ENCODE measurements at places on chromosomes 12 and 14.

GRCh38 chr12:121443193-121443870 lies 43.4 kb downstream of the RNF34 start:
- peak; percentile 40 for DNase-seq

- DNase-seq = no peak
Observed at GRCh38 chr14:51576117-51576430, 75.6 kb upstream of the FRMD6 start.

DNA sequence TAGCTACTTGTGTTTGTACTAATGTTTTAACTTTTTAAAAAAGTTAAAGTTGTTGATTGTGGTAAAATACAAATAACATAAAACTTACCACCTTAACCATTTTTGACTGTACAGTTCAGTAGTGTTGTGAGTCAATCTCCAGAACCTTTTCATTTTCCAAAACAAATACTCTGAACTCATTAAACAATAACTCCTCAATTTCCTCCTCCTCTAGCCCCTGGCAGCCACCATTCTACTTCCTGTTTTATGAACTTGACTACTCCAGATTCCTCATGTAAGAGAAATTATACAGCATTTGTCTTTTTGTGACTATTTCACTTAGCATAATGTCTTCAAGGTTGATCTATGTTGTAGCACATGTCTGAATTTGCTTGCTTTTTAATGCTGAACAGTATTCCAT lies 299.1 kb upstream of the AMIGO2 start:
- no peak for DNase-seq

- DNase-seq = no peak
Observed at GRCh38 chr14:95918466-95918865, 41.8 kb downstream of the TUNAR start.

GRCh38 chr12:84572196-84572595 lies 340.4 kb downstream of the SLC6A15 start:
- DNase-seq = no peak

DNA sequence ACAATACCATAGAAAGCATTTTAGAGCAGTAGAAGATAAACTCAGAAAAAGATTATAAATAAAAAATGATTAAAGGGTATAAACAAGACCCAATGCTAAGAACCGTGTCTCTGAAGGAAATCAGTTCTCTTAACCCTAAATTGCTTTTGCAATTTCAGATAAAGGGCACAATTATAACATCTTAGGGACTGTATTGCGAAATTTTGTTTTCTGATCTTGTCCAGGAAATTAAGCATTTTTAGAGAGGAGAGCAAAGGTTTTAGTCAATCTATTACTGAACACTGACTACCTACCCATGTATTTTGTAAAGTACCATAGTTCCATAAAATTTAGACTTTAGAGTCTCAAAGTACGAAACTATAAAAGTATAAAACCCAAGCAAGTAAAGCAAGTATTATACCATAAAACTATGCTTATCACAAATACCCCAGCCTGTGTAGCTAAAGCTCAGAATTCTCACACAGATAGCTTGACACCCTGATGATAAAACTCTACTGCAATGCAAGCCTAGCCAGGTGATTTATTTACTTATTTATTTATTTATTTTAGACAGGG lies 6.8 kb upstream of the CHPT1 start:
- DNase-seq = no peak

GRCh38 chr14:94638339-94638738 lies 26.1 kb downstream of the SERPINA3 start:
- DNase-seq = no peak

DNA sequence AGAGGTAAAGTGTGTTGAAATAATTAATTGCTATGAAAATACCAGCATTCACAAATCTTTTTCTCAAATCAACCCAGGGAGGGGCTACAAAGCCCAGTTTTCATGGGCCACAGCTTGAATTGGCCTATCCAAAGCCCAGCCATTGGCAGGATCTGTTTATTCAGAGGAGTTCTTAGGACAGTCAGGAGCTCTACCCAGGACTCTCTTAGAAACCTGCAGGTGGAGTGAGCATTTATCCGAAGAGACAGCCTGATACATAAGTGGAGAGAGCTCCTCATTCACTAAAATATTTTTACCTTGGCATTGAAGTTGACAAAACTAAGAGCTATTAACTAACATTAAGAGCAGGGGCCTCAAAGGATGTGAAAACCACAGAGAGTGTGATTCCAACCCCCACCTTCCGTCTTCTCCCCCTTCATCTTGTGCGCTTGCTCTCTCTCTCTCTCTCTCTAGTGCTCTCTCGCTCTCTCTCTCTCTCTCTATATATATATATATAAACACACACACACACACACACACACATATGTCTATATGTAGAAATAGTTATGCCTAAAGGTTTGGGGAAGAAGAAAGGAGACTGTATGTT lies 315.5 kb downstream of the SNAPC1 start:
- DNase-seq = no peak

DNA sequence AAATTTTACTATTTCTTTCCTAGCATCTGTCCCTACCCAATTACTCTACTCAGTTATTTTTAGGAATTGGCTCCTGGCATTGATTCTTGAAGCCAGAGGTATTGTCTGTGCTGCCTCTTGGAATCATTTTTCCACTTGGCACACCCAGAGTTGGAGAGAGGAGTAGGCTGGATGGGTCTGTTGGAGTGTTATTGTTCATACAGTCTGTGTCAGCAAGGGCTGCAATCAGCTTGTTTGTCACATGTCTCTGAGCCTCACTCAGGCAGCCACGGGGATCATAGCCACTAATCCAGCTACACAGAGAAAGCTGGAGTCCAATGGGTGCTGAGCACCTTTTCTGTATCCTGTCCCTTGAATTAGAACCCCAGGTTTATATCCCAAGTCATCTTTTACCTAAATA lies 176.0 kb upstream of the DYRK2 start:
- DNase-seq = no peak

GRCh38 chr12:89709995-89710872 lies 1.6 kb upstream of the ATP2B1 start:
- DNase-seq = peak; percentile 62

DNA sequence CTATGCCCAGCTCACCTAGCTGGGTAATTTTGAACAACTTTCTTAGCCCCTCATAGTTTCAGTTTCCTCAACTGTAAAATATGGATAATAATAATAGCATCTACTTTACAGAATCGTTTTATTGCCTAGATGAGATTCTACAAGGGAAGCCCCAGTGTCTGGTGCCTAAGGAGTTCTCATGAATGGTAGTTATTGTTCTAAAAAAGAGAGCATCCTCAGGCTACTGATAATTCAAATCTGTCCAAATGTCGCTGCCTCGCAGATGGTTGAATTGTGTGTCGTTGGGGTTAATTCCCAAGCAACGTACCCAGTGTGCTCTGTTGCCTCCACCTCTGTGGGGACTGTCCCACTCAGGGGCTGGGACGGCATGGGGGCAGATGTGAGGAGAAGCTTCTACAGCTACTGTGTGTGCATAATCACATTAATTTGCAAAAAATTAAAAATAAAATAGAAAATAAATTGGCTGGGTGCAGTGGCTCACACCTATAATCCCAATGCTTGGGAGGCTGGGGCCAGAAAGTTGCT lies 71.6 kb upstream of the CEP83 start:
- DNase-seq = no peak

DNA sequence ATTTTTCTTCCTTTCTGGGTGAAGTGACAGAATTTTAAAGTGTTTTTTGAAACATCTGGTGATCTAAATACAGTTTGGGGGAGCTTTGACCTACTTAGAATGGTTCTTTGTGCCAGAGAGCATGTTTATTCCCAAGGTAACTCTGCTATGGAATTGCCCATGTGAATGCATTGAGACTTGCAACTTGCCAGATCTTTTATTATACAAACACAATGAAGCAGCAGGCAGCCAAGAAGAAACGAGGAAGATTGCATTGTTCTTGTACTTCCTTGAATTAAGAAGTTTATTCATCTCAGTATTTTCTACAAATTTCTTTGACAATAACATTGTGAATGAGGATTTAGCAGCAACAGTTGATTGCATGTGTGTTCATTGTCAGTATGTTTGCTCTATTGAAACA lies 55.5 kb downstream of the FGD4 start:
- DNase-seq = no peak

DNA sequence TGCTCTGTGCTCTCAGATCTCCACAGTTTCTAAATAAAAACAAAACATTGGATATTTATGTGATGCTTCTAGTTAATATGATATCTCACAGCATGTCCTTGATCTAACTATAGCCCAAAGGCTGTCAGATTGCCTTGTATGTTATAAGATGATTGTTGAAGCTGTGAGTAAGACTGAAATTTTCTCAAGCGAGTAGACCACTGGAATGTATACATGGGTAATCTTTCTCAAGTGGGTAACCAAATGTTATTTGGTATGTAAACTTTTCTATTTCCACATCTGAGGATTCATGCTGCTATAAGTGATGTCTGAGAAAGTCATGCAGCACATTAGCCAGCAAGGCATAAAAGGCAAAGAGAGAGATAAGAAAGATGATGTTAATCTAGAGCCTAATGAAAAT lies 886.7 kb downstream of the NRXN3 start:
- no peak for DNase-seq

Measured in NCI-H2227 treated with DMSO at 0.1 percent for 48 hours (cell line).